ENCODE measurements at places on chromosomes 1 and 21.

DNA sequence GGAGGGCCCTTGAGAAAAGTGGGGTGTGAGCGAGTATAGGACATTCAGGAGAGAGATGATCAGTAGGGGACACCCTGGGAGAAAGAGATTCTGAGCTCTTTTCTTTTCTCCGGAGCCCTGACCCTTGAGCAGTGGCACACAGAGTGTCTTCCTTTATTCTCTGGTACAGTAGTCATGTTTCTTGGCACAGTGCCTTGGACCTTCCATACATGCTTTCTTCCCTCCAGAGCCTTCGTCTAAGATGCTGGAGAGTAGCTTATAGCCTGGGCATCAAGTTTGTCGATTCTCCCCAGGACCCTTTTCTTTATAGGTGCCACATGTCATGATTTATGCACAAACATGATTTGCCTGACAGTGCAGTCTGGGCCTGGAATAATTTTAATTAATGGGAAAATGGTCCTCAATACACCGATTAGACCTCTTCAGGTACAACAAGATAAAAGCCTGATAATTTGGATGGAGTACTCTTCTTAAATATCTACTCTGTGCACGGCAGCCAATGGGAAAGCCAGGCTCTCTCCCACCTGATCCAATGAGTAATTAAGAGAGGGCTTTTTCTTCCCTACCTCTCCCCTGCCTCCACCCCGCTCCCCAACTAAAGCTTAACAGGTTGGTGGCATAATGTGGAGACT is at the start of gene TBX19:
TSS of gene TBX19 (plus strand) at position 582 of the 632 bp plus-strand sequence. CDS start 214 bp downstream, outside the sequence.
- DNase-seq, result no peak

DNA sequence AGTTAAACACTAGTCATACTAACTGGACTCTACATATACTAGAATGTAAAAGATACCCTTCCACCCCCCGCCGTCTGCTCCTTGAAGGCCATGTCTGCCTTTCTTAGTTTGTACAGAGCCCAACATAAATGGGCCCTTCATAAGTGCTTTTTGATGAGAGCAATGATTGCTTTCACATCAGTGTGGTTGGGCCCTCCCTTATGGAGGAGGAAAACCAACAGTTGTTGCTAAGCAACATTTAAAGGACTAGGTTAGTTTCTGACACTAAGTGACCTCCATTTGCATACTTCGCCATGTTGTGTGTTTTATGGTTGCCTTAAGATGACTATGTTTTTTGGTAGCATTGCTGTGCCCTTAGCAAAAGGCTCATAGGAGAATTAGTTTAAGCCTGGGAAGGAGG is 182.0 kb upstream of the SGIP1 start:
- peak; percentile 71 for DNase-seq

DNA sequence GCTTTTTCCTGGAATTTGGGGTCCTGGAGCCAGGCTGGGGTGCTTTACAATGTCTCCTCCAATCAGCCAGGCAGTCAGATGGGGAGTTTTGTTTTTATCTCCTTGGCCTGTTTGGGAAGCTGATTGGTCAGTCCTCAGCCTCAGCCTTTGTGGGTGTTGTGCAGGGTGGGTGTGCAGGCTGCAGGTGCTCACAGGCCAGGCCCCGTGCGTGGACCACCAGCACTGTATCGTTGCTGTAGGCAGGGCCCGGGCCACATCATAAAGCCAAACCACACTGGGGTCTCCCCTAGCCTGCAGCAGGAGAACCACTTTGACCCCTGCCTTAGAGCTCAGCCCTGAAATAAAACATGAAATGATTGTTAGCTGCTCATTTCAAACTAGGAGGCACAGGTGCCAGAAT is 8.6 kb downstream of the PRDM16 start:
- DNase-seq, result no peak

- no peak for DNase-seq
Observed at GRCh38 chr1:119079881-119080280, 60.6 kb downstream of the WARS2 start.

GRCh38 chr1:201761178-201761577 is 67.8 kb upstream of the IPO9 start:
- DNase-seq, result no peak

DNA sequence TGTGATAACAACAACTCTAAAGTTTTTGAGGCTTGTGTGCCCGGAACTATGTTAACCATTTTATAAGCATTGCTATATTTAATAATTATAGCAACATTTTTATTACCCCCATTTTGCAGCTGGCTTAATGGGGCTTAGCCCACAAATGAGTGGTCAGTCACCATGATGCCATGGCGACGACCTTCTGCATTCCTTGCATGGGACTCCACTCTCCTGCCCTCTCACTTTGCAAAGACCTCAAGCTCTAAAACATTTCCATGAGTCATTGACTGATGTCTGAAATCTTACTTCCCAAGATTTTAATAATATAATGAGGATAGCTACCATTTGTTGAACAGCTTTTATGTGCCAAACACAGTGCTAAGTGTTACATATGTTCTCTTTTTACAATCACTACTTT is 15.4 kb downstream of the NGF start:
- no peak for DNase-seq

- DNase-seq, result peak; percentile 39
Observed at GRCh38 chr1:161185732-161186311, 8.5 kb upstream of the B4GALT3 start.

- DNase-seq, result no peak
Observed at GRCh38 chr1:30847358-30847972, 61.1 kb downstream of the SDC3 start.

GRCh38 chr1:4086085-4086850 is 186.2 kb upstream of the C1orf174 start:
- DNase-seq, result no peak

DNA sequence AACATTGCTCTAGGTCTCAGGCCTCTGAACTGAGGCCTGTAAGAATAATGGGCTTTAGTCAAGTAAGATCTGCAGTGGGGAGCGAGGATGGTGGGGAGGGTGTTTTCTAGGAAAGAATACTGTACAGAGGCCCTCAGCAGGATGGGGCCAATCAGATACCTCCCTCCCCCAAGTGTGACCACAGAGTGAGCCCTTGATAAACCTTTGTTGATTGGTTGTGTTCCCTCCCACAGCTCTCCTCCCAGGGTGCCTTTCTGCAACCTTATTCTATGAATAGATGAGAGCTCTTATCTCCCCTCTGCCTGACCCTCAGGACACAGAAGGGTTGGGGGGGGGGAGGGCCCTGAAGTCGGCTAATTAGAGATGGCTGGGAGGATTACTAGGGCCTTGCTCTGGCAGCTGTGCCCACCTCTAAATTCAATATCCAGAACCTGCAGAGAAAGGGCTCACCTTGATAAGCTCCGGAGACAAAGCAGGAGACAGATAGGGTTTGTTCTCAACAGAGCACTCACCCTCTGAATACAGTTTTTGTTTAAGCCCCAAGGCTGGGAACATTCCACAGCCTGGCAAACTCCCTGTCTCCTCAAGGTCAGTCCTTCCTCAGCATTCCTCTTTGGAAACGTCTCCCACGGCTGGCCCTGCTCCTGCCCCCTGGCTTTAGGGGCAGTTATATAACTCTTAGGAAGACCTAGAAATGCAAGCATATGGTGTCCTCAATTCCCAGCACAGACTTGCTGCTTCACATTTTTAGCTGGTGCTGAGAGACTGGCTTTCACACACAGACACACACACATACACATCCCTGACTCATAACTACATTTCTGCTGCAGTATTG is 42.9 kb downstream of the ATP1A1 start:
- DNase-seq, result no peak

GRCh38 chr1:109112056-109112651 is 1.8 kb upstream of the ELAPOR1 start:
- DNase-seq, result no peak

DNA sequence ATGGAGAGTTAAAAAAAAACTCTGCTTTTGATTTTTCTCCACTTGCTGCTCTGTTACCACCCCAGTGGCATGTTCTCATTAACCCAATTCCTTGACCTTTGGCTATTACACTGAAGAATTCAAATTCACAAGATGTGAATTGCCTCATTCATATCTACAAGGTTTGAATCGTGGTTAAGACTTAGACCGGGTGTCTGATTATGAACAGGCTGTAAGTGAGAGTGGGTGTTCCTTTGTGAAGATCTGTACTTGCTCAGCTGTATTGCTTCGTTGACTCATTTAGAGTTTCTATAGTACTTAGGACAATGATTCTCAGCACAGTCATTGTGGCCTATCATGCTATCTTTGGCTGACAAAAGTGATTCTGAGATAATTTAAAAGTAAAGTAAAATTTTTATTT is 36.4 kb downstream of the DNM3 start:
- DNase-seq, result no peak

DNA sequence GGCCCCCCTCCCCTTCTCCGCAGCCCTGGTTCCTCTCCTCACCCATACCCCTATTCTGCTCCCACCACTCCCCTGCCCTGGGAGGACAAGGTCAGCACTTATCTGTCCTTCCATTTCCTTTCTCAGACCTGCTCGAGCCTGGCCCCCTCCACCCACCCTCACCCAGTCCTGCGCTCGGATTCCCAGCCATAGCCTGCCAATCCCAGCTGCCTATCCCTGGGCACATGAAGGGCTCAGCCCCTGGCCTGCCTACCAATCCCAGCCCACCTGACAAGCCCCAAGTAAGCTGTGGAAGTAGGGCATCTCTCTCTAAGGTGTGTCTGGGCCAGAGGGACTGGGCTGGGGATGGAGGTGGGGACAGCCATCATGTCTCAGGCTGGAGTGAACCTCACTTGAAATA is 5.4 kb downstream of the BLACAT1 start:
- no peak for DNase-seq

GRCh38 chr1:15000671-15001070 is 152.9 kb upstream of the TMEM51 start:
- no peak for DNase-seq

DNA sequence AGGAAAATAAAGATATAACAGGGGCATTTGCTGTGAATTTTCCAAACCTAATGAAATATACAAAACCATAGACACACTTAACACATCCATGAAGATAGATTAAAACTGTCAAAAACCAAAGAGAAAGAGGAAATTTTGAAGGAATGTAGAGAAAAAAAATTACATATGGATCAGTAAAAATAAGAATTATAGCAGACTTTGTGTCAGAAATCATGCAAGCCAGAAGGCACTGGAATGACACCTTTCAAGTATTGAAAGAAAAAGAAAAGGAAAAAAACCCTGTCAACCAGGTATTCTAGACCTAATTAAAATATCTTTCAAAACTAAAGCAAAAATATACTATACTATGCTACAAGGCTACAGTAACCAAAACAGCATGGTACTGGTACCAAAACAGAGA is 125.8 kb upstream of the PALMD start:
- no peak for DNase-seq

GRCh38 chr21:17082843-17083483 is 429.9 kb upstream of the CXADR start:
- no peak for DNase-seq

DNA sequence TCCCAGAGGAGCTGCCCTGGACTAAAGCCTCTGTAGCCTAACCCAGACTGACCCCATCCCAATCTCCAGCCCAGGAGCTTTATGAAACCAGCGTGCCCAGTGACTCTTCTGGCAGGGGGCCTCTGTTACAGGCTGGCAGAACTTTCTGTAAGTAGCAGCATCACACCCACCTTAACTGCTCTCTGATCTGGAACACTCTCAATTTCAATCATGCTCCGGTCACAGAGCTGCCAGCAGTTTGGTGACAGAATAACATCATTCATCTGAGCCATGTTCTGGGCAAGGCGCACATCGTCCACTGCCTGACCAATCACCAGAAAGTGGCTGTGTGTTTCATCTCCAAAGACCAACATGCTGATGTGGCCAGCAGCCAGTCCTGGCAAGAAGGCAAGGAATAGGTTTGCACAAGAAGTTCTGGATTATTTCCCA is 14.7 kb downstream of the ADCY10 start:
- DNase-seq, result no peak

DNA sequence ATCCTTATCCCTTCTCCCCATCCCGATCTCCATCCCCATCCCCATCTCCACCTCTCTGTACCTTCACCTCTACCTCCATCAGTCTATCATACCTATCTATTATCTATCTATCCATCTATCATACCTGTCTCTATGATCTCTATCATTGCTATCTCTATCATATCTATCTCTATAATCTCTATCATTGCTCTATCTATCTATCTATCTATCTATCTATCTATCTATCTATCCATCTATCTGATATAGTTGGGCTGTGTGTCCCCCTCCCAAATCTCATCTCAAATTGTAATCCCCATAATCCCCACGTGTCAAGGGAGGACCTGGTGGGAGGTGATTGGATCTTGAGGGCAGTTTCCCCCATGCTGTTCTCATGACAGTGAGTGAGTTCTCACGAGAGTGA is 97.9 kb upstream of the PAXBP1 start:
- no peak for DNase-seq

DNA sequence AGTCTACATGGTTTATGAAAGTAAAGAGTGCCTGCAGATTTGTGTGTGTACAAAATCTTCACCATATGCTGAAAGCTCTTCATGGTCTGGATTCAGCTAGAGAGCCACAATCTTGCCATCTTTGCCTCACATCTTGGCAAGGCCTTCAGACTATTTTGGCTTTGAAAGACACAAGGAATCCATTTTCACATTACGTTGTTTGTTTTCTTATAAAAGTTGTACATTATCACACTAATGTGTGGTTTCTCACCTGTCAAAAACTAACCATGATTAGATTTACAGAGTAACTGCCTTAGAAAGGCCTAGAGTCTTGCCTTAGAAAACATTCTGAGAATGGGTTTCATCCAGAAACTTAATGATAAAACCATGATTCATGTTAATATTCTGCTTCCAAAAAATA is 494.6 kb downstream of the NEGR1 start:
- DNase-seq, result no peak

DNA sequence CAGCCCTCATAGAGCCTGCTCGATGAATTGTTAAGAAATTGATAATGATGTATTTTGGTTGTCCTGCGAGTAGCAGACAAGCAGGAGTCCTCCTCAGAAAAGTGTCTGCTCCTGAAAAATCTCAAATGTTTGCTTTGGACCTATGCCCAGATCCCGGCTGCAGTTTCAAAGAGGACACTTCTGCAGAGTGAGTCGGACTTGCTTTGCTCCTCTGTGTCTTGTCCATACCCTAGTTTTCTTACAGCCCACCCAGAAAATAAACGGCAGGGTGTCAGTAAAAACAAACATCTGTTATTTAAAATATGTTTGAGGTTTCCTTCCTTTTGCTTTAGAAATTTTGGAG is 2.8 kb downstream of the S100A10 start:
- DNase-seq, result no peak

DNA sequence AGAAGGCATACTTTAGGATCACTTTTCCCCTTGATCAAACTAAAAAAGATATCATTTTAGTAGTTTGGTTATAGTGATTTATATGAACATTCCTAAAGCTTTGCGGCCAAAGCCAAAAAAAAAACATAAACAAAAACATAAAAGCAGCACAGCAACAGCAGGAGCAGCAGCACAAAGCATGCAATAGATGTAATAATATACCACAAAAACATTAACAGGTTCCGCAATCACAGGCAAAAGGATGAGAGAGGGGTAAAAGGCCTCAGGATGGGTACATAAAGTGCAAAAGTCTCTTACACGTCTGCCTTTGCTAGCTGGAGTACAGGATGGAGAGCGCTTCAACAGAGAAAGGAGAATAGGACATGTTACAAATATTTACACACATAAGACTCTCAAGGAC is 119.0 kb downstream of the COQ8A start:
- no peak for DNase-seq

DNA sequence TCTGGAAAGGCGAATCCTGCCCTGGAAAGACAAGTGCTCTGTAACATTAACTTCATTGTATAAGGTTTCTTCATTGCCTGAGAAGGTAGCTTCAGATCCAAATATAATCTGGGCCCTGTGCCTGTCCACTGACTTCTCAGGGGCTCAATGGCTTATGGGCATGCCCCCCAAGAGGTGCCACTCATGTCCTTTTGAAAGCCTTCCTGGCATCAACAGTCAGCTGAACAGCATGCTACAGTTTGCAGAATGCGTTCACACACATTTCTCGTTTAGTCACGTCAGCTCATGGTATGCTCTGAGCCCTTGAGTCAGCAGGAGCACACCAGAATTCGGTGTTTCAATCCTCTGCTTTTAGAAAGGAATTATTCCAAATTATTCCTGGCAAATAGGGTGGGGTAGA is 23.8 kb downstream of the TMCC2 start:
- DNase-seq, result no peak
